ENCODE measurements at places on chromosomes 2 and 18.

GRCh38 chr2:68303033-68303901 is 16.5 kb downstream of the CNRIP1 start:
- no peak for DNase-seq

DNA sequence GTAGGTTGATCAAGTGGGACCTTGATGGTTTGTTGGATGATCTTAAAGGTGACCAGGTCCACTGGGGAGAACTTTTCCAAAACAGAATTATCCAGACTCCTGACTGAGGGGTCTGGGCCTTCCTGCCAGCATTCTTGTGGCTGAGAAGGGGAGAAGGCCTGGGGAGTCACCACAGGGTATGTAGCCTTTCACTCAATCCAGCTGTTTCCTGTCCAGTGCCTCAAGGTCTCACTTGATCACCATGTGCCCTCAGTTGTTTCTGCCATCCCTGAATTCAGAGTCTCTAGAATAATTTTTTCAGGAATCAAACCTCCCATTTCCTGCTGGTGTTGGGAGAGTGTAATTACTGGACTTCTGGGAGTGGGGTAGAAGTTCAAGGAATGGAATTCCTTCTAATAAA is 54.4 kb upstream of the TANC1 start:
- no peak for DNase-seq

GRCh38 chr2:110853516-110853915 is 121.1 kb downstream of the ACOXL start:
- no peak for DNase-seq

DNA sequence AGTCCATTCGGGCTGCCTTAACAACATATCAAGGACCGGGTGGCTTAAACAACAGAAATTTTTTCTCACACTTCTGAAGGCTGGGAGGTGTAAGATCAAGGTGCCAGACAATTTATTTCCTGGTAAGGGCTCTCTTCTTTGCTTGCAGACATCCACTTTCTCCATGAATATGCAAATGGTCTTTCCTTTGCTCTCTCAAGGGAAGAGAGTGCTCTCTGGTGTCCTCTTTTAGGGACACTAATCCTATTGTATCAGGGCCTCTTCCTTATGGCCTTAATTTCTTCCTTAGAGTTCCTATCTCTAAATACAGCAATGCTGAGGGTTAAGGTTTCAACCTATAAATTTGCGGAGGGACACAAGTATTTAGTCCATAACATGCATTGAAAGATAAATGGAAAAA is 770.8 kb downstream of the DSC3 start:
- DNase-seq, result no peak

DNA sequence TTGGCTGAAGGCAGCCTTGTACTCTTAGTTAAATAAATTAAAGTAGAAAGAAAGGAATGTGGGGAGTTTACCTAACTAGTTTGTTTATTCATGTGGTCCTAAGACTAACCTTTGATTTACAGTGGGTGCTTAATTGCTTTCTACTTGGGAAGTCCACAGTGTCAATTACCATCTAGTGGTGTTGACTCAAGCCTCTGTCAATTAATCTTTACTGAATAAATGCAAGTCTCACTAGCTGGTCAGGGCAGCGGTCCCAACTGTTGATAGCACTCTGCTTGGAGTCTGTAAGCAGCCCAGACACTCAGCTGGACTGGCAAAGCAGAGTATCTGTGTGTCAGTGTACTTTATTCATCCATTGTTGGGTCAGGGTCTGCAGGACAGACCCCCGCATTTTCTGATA is 15.8 kb downstream of the ZNF514 start:
- DNase-seq, result no peak

- DNase-seq, result peak; percentile 36
These were observed 664 bp downstream of the CAMKMT start for GRCh38 chr2:44362207-44363015.

All from amniotic stem cell (primary cell).